SK-N-MC (cell line): ENCODE measurements at places on chromosomes 16 and 17.
A peak's percentile ranks its signal among the peaks of the same experiment; 100 is the strongest.

DNA sequence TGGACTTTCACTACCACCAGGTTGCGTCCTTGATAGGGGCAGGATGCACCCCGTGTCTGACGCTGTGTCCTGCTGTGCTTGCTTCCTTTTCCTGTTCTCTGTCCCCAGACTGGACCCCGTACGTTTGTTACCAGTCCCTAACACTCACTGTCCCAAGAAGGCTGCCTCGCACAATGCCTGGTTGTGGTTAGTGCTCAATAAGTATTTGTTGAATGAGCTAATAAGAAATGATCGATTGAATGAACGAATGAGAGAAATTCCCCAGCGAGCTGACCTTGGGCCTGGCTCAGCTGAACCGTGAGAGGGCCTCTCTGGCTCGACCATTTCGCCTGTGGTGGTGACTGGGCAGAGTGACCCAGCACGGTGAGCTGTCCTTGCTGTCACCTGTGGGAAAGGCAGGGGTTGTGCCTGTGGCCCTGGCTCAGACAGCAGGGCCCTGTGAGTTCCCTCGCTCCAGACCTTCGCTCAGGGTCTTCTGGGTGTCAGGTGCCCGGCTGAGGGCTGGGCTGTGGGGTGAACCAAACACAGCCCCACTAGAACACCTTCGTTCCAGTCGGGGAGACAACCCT, 20.9 kb downstream of the CMIP start:
- no peak for DNase-seq

DNA sequence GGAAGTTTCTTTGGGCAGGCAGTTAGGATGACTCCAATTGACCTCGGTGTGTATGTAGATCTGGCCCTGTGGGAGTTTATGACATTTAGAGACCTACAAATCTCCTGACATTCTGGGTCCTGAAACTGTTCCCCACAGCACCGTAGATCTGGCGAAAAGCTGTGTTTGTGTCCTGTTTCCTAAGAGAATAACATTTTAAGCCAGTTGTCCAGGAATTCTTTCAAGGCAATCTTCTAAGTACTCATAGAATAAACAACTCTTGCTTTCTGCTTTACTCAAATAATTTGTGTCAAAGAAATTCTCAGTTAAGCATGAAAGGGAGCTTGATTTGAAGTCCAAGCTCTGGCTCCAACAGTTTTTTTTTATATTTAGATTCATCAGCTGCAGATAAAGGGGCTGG, 78.5 kb upstream of the ELAC2 start:
- no peak for DNase-seq

GRCh38 chr17:43393944-43394482, 4.8 kb upstream of the ARL4D start:
- DNase-seq, result peak; percentile 73

DNA sequence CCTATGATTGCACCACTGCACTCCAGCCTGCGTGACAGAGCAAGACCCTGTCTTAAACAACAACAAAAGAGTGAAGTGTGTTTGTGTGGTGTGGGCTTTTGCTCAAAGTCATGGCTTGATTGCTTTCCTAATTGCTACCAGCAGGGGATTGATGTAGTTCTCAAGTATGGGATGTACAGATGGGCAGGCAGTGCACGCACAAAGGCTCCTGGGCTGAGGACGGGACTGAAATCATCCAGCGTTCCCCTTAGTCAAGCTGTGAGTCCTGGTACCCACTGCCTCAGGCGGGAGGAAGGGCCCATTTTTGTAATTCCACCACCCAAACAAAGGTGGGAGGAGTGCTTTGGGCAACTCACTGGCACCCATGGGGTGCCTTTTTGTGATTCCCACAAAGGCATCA, 47.3 kb downstream of the GDE1 start:
- DNase-seq, result no peak

- DNase-seq, result no peak
Measured at GRCh38 chr16:83402160-83402814, 405.5 kb upstream of the HSBP1 start.

- no peak for DNase-seq
Measured at GRCh38 chr17:76843703-76844484, 24.3 kb upstream of the MGAT5B start.

- DNase-seq, result no peak
Measured at GRCh38 chr16:53503991-53504663, 1.1 kb upstream of the AKTIP start.

DNA sequence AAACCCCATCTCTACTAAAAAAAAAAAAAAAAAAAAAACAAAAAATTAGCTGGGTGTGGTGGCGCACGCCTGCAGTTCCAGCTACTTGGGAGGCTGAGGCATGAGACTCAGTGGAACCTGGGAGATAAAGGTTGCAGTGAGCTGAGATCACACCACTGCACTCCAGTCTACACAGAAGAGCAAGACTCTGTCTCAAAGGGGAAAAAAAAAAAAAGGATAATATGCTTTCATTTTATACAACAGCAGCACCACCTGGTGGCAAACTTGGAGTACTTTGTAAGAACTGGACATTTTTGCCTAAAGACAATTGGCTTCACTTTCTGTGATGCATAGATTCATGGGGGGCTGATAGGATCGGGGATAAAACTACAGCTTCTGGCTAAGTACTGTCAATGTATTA, 8.5 kb downstream of the CHTF8 start:
- peak; percentile 16 for DNase-seq

DNA sequence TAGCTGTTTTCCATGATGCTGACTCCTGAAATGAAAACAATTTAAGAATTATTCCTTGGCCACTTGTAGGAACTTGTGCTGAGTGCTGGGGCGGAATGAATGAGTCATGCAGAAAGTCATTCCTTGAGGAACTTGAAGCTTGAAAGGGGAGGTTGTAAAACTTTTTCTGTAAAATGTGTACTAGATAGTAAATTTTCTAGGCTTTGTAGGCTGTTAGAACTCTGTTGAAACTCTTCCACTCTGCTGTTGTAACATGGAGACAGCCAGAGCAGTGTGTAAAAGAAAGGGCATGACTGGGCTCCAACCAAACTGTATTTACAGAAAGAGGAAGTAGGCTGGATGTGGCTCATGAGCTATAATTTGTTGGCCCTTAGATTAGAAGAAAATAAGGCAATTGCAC, 46.1 kb downstream of the ABCA8 start:
- peak; percentile 35 for DNase-seq

DNA sequence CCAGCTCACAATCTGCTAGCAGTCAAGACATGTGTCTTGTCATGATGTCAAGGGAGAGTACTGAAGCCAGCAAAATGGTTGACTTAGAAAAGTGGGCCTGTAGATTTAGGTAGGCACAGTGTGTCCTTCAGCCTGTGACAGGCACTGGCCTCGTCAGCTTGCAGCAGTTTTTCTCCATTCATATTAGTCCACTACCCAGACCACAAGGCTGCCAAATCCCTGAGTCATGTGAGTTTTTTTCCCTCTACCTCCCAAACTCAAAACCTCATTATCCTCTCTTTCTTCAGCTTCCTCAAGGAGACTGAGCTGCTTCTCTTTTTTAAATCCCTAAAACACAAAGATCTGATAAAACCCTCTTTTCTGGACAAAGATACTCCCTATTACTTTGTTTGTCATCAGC, 102.6 kb upstream of the HS3ST3A1 start:
- no peak for DNase-seq

DNA sequence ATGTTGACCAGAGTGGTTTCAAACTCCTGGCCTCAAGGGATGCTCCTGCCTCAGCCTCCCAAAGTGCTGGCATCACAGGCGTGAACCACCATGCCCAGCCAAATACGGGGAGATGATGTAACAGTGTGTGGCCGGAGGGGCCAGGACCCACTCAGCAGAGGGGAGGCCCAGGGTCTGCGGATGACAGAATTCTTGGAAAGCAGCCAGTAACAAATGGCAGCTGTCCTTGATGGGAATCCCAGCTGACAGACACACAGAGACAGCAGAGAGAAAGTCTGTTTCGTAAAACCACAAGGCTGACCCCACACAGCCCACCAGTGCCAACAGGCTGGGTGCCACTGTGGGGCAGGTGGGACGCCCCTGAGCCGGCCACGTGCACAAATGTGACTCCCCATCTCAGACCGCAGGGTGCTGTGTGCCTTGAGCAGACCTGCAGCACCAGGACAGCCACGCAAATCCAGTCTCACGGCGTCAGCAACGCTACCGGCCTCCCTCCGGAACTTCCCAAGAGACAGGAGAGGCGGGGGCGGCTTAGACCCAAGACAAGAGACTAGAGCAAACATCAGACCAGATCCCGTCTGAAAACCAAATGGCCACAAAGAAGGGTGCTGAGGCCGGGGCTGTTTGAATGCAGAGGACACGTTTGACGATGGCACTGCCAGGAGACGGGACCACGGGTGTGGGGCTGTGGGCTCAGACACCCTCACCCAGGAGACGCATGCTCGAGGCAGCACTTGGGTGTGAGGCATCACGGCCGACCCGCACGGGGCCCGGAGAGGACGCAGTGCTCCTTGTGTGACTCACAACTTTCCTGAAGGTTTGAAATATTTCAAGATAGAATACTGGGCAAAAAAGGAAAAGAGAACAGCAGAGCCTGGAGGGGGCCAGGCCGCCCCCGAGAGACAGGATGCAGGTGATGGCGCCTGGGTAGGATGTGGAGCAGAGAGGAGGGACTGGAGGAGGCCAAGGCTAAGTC, 24.6 kb downstream of the CTU2 start:
- DNase-seq, result no peak
